ENCODE measurements at places on chromosomes 6 and 20. TPM values are rescaled to one million over a fixed set of nuclear protein-coding genes. Genes with fewer than 3 reads are reported as not detected.

Gene EIF2S2
- total RNA-seq, result 155 TPM

Gene KCNG1
- total RNA-seq, result 1.6 TPM

Gene SNAP91
- total RNA-seq, result not detected

Gene BPIFB4
- not detected for total RNA-seq

Gene LGSN
- total RNA-seq, result not detected

Gene BTNL2
- not detected for total RNA-seq

Gene ERMARD
- 24.6 TPM for total RNA-seq

Gene CNR1
- total RNA-seq, result not detected

DNA sequence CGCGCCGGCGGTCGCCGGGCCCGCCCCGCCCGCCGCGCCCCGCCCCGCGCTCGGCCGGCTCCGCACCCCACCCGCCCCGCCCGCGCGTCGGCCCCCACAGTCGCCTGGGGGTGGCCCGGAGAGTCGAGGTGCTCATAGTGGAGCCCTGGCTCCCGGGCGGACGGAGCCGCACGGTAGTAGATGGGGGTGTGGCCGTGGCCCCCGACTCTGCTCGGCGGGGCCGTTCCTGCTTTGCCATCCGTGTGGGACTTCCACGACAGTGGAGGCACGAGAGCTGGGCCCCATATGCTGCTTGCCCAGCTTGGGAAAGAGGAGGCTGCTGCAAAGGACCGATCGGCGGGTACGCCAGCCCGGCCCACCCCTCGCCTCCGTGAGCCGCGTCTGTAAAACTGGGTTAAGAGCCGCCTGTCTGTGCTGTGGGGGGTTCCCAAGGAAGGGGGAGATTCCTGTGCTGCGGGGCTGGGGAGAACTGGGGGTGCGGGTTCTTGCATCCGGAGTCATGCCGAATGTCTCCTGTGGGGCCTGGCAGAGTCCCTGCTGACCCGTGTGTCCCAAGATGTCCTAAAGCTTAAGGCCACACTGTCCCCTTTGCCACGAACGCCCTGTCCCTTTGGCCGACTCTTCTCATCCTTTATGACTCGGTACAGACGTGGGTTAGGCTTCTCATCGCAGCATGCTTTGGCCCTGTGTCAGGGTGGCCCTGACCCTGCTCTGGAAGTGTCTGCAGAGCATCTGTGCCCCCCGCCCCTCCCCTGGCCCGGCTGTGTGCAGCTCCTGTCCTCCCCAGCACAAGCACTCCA is at the start of gene OPRL1:
Gene OPRL1, plus strand, starts transcription at position 70 of the 800 bp plus-strand sequence. CDS start 12,639 bp downstream, outside the sequence.
- H3K4me3 ChIP-seq, result peak within 1 kb of the TSS; percentile 90
- peaks cover 3% of the 10 kb centered on the region for H3K27me3 ChIP-seq
- DNase-seq, result no peak
- H3K27ac ChIP-seq, result peak within 1 kb of the TSS; percentile 92
- peaks cover 28% of the 10 kb centered on the region for H3K4me1 ChIP-seq
- H3K36me3 ChIP-seq, result peaks cover 3% of the 10 kb centered on the region

GRCh38 chr6:37280162-37280887 is 22.4 kb upstream of the TMEM217 start:
- no peaks in the 10 kb centered on the region for H3K27me3 ChIP-seq
- DNase-seq, result no peak
- peaks cover 24% of the 10 kb centered on the region for H3K36me3 ChIP-seq

GRCh38 chr6:21327326-21328112 is 266.0 kb upstream of the SOX4 start:
- H3K27ac ChIP-seq, result no peak overlapping the region
- DNase-seq, result no peak
- H3K36me3 ChIP-seq, result no peaks in the 10 kb centered on the region
- no peak overlapping the region for H3K4me3 ChIP-seq
- peaks cover 2% of the 10 kb centered on the region for H3K27me3 ChIP-seq

GRCh38 chr6:1381481-1382330 is 7.7 kb upstream of the FOXF2 start:
- H3K4me1 ChIP-seq, result peaks cover 31% of the 10 kb centered on the region
- H3K4me3 ChIP-seq, result no peak overlapping the region
- DNase-seq, result peak; percentile 72
- no peak overlapping the region for H3K27ac ChIP-seq

DNA sequence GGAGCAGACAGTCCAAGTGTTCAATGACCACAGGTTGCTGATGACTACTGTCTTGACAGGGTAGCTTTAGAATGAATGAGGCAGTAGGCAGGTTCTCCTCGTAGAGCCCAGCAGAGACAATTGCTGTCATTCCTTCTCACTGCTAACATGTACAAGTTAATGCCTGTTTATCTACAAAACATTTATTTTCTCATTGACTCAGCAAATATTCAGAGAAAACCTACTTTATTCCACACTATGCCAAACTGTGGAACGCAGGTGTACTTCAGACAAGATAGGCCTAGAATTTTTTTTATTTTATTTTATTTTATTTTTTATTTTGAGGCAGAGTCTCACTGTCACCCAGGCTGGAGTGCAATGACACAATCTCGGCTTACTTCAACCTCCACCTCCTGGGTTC is 50.8 kb downstream of the ARHGAP18 start:
- no peaks in the 10 kb centered on the region for H3K27me3 ChIP-seq
- H3K4me1 ChIP-seq, result peaks cover 12% of the 10 kb centered on the region

- H3K27me3 ChIP-seq, result no peaks in the 10 kb centered on the region
- no peaks in the 10 kb centered on the region for H3K36me3 ChIP-seq
- DNase-seq, result no peak
- H3K27ac ChIP-seq, result no peak overlapping the region
These were observed 321.8 kb downstream of the CD83 start for GRCh38 chr6:14439419-14439818.

DNA sequence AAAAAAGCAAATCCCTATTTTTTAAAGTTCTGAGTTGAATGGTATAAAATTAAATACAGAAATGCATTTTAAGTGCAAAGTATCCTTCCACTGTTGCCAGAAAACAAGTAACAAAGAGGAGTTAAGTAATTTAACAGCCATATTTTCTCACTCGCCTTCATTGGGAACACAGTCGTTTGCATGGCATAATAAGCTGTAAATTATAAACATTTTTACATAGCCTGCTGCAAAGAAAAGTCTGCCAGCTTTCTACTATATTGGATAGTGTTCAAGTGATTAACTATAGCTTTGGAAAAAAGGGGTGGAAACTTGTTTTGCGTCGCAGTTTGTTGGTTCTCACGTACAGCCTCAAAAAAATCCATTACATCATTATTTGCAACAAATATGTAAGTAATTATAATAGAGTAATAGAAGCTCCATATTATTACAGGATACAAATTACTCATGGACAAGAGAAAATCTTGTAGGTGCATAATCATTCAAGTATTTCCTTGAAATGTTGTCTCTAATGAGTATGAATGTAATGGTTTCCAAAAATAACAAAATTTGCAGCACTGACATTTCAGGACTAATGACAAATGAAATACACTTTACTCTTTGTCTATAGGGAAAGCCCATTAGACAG is 139.3 kb downstream of the PDSS2 start:
- H3K27me3 ChIP-seq, result no peaks in the 10 kb centered on the region
- peaks cover 21% of the 10 kb centered on the region for H3K4me1 ChIP-seq
- DNase-seq, result no peak
- H3K4me3 ChIP-seq, result no peak overlapping the region
- H3K36me3 ChIP-seq, result no peaks in the 10 kb centered on the region

GRCh38 chr6:40359808-40360207 is 227.4 kb downstream of the LRFN2 start:
- DNase-seq, result no peak
- peaks cover 28% of the 10 kb centered on the region for H3K27me3 ChIP-seq
- H3K36me3 ChIP-seq, result no peaks in the 10 kb centered on the region
- H3K27ac ChIP-seq, result no peak overlapping the region

- H3K27me3 ChIP-seq, result peaks cover 81% of the 10 kb centered on the region
- H3K36me3 ChIP-seq, result no peaks in the 10 kb centered on the region
- H3K4me3 ChIP-seq, result no peak overlapping the region
- no peak for DNase-seq
- no peaks in the 10 kb centered on the region for H3K4me1 ChIP-seq
These were observed 65.8 kb upstream of the LY86 start for GRCh38 chr6:6522709-6523108.

DNA sequence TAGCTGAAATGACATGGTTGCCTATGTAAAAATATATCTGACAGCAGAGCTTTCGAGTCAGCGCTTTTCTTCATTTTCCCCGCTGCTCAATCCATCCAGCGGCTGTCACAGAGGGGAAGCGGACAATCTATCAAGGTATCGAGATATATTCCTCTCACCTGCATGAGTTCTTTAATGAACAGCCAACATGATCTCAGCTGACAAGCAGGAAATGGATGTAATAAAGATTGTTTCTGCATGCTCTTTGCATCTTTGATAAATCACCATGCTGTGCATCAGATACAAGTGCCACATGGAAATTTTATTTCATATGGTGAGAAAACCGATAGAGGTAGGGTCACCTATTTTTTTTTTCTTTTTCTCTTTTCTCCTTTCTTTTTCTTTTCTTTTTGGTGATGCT is 602.3 kb upstream of the MMS22L start:
- no peak for DNase-seq
- no peaks in the 10 kb centered on the region for H3K27me3 ChIP-seq
- no peaks in the 10 kb centered on the region for H3K36me3 ChIP-seq
- H3K27ac ChIP-seq, result no peak overlapping the region

GRCh38 chr20:34708621-34709043 is 4.5 kb downstream of the TP53INP2 start:
- no peak overlapping the region for H3K27ac ChIP-seq
- peak overlapping the region; percentile 78 for H3K4me3 ChIP-seq
- peaks cover 22% of the 10 kb centered on the region for H3K4me1 ChIP-seq

GRCh38 chr20:22663528-22664025 is 79.2 kb upstream of the FOXA2 start:
- H3K36me3 ChIP-seq, result no peaks in the 10 kb centered on the region
- H3K27ac ChIP-seq, result no peak overlapping the region
- no peaks in the 10 kb centered on the region for H3K4me1 ChIP-seq
- no peak overlapping the region for H3K4me3 ChIP-seq
- H3K27me3 ChIP-seq, result no peaks in the 10 kb centered on the region

GRCh38 chr6:116783852-116784251 is 18.3 kb upstream of the FAM162B start:
- no peak overlapping the region for H3K4me3 ChIP-seq
- H3K4me1 ChIP-seq, result no peaks in the 10 kb centered on the region
- DNase-seq, result no peak
- no peak overlapping the region for H3K27ac ChIP-seq
- H3K27me3 ChIP-seq, result peaks cover 5% of the 10 kb centered on the region

GRCh38 chr20:24392612-24393011 is 76.8 kb upstream of the SYNDIG1 start:
- peaks cover 7% of the 10 kb centered on the region for H3K4me1 ChIP-seq
- H3K4me3 ChIP-seq, result no peak overlapping the region
- no peak for DNase-seq
- H3K27me3 ChIP-seq, result peaks cover 3% of the 10 kb centered on the region
- no peaks in the 10 kb centered on the region for H3K36me3 ChIP-seq

- no peak for DNase-seq
- no peaks in the 10 kb centered on the region for H3K4me1 ChIP-seq
- H3K27ac ChIP-seq, result no peak overlapping the region
- H3K4me3 ChIP-seq, result no peak overlapping the region
- H3K36me3 ChIP-seq, result no peaks in the 10 kb centered on the region
- H3K27me3 ChIP-seq, result no peaks in the 10 kb centered on the region
These were observed 1066.9 kb downstream of the KIF16B start for GRCh38 chr20:15506311-15506710.

- H3K4me1 ChIP-seq, result no peaks in the 10 kb centered on the region
- H3K4me3 ChIP-seq, result no peak overlapping the region
- no peak overlapping the region for H3K27ac ChIP-seq
These were observed 579.6 kb downstream of the COL12A1 start for GRCh38 chr6:74626288-74626687.

GRCh38 chr20:8853805-8854338 is 215.0 kb upstream of the PLCB4 start:
- H3K36me3 ChIP-seq, result no peaks in the 10 kb centered on the region
- H3K4me3 ChIP-seq, result no peak overlapping the region
- DNase-seq, result no peak
- H3K27me3 ChIP-seq, result no peaks in the 10 kb centered on the region

- no peaks in the 10 kb centered on the region for H3K27me3 ChIP-seq
- DNase-seq, result no peak
- no peak overlapping the region for H3K27ac ChIP-seq
- peaks cover 8% of the 10 kb centered on the region for H3K36me3 ChIP-seq
These were observed 15.7 kb downstream of the VTA1 start for GRCh38 chr6:142162780-142163179.

GRCh38 chr20:43140726-43141125 is 49.0 kb downstream of the PTPRT start:
- H3K27me3 ChIP-seq, result no peaks in the 10 kb centered on the region
- H3K4me1 ChIP-seq, result no peaks in the 10 kb centered on the region
- DNase-seq, result no peak
- H3K36me3 ChIP-seq, result no peaks in the 10 kb centered on the region

DNA sequence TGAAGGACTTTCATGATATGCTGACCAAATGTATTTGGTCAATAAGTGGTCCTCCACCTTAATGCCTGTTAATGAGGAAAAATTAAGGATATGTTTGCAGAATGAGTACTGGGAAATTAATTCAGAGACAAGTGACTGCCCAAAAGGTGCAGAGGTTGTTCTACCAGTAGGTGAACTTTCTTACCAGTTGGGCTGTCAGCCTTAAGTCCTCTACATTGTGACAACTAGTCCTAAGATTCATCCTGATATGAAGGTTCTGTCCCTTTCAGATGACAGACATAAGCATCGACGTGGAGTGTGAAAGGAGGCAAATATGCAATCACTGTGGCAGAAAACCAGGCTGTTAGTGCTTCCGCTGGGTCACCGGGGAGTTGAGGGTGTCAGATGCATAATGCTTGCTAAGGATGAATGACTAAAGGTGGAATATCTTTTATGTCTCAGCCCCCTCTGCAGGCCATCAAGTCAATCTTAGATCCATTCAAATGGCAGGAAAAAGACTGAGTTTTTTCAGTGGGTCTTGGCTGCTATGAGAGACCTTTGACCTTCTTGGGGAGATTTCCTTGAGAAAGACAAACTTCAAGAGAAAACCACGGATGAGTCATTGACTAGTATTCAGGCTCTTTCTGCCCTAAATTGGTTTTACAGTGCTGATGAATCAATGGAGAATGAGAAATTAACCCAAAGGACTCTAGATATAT is 226.0 kb downstream of the TPBG start:
- no peaks in the 10 kb centered on the region for H3K36me3 ChIP-seq
- H3K4me1 ChIP-seq, result no peaks in the 10 kb centered on the region
- H3K27ac ChIP-seq, result no peak overlapping the region
- peaks cover 4% of the 10 kb centered on the region for H3K27me3 ChIP-seq
- DNase-seq, result peak; percentile 9
- no peak overlapping the region for H3K4me3 ChIP-seq

DNA sequence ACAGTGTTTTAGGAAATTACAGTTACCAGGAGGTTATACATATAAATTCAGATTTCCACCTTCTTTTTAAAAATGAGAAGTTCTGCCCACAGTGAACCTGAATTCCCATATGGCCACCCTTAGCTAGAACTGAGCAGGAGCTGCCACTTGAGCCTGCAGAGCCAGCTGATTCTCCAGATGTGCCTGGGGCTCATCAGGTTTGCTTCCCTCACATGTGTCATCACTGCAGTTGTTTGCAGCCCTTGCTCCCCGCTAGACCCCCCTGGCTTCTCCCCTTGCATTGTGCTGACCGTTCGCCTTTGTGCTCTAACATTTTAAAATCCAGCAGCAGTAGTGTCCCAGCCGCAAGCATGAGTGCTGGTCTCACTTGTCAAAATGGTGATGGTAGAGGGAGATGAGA is 131.1 kb downstream of the UTRN start:
- no peak overlapping the region for H3K27ac ChIP-seq
- peaks cover 57% of the 10 kb centered on the region for H3K4me1 ChIP-seq
- no peaks in the 10 kb centered on the region for H3K36me3 ChIP-seq
- DNase-seq, result no peak
- H3K27me3 ChIP-seq, result no peaks in the 10 kb centered on the region
